ENCODE measurements at places on chromosomes 2 and 18. TPM values are rescaled to one million over a fixed set of nuclear protein-coding genes. Genes with fewer than 3 reads are reported as not detected.

Gene ANKRD30B
- total RNA-seq: 0.20 TPM

Gene BOLL
- 0.10 TPM for total RNA-seq

GRCh38 chr18:59340312-59340711, 18.8 kb downstream of the LMAN1 start:
- no peak for DNase-seq

DNA sequence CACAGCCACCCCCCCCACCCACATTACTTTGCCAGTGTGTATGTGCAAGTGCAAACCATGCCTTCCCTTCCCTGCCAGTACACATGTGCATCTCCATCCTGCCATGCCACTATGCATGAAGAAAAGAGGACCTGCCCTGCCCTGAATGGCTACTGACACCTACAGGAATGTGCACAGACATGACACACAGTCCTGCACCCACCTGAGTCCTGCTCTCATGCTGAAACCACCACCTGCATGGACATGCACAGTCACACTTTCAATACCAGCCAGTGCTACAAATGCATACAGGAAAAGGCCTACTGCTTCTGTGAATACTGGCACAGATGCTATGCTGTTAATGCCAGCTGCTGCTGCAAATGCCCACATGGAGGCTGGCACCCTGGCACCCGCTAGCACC, 334.4 kb upstream of the DLGAP1 start:
- no peak for DNase-seq

Gene TMEM247
- not detected for total RNA-seq

Gene CNDP1
- 0.10 TPM for total RNA-seq

Gene FAM110C
- 3.6 TPM for total RNA-seq

Gene VWA3B
- not detected for total RNA-seq

- no peak for DNase-seq
Measured at GRCh38 chr18:41989508-41989907, 34.5 kb downstream of the PIK3C3 start.

GRCh38 chr2:192148620-192149321, 46.0 kb downstream of the TMEFF2 start:
- peak; percentile 25 for DNase-seq

DNA sequence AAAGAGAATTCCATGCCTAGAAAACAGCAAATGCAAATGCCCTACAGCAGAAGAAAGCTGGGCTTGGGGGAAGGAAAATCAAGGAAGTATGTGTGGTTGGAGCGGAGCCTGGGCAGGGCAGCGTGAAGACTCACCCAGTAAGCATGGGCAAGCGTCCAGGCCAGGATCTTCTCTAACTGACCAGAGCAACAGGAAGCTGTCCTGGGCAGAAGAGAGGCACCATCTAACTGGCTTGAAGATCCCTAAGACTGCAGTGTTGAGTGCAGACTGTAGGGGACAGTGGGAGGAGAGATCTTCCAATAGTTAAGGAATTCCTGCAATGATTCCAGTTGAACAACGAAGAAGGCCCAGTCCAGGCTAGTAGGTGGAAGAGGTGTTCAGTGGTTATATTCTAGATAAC, 57.9 kb downstream of the NXPH2 start:
- DNase-seq: no peak

GRCh38 chr2:229728370-229728769, 14.0 kb upstream of the DNER start:
- DNase-seq: no peak

DNA sequence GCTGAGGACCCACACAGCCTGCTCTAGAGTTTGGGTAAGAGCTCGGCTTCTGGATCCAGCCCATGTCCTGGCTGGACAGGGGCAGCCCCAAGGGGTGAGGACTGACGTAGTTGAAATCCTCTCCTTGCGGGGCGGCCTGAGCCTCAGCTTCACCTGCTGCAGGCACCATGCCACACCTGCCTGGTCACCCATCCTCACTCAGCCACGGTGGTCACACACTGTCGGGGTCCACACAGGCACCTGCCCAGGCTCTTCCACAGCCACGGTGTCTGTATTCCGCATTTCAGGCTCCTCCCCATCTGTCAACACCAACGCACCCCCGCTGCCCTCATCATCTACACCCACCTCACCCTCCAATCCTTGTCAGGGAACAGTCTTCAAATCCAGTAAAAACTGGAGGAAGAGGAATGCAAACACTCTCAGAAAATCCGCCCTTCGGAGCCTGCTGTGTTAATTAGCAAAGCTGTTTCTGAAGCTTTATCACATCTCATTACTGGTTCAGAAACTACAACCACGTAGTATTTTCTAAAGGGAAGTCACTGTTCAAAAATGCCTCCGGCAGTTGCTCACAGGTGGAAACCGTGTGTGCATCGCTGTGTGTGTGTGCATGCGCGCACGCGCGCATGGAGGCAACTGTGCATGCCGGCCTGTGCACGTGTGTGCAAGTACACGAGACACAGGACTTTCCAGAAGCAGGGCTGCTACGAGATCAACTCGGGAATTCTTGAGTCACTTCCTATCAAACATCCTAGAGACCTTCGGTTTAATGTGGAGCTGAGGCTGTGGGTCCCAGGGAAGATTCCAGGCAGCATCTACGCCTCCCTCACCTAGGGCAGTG, 38.2 kb downstream of the SLC66A2 start:
- no peak for DNase-seq

Gene REG1B
- not detected for total RNA-seq

- DNase-seq: no peak
Measured at GRCh38 chr2:218419630-218420216, 800 bp downstream of the VIL1 start.

- no peak for DNase-seq
Measured at GRCh38 chr18:53941601-53942338, 282.7 kb downstream of the MBD2 start.

Gene SERPINB3
- 49.5 TPM for total RNA-seq

- DNase-seq: no peak
Measured at GRCh38 chr2:191645434-191646162, 32.3 kb upstream of the NABP1 start.

Gene NT5C1B
- not detected for total RNA-seq

GRCh38 chr2:63364866-63365265, 223.4 kb downstream of the WDPCP start:
- no peak for DNase-seq

DNA sequence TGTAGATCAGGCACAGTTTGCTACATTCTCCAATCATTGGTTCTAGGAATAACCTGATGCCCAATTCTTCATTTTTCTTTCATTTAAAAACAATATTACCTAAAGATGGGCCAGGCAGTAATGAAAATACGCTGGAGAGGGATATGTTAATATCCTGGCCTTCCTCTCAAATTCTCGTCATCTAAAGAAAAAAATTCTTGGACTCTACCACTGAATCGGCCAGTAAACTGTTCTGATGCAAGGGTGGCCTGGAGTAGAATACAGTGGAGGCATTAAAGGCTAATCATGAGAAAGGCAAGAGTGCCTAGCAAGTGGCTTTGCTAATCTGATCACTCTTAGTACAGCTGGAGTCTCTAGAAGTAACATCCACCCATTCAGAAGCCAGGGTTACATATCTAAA, 157.7 kb downstream of the ANTXR1 start:
- DNase-seq: no peak

Gene AFTPH
- total RNA-seq: 55.1 TPM

GRCh38 chr2:124762388-124762787, 737.3 kb downstream of the CNTNAP5 start:
- DNase-seq: no peak

Gene SLC16A14
- total RNA-seq: 8.2 TPM

DNA sequence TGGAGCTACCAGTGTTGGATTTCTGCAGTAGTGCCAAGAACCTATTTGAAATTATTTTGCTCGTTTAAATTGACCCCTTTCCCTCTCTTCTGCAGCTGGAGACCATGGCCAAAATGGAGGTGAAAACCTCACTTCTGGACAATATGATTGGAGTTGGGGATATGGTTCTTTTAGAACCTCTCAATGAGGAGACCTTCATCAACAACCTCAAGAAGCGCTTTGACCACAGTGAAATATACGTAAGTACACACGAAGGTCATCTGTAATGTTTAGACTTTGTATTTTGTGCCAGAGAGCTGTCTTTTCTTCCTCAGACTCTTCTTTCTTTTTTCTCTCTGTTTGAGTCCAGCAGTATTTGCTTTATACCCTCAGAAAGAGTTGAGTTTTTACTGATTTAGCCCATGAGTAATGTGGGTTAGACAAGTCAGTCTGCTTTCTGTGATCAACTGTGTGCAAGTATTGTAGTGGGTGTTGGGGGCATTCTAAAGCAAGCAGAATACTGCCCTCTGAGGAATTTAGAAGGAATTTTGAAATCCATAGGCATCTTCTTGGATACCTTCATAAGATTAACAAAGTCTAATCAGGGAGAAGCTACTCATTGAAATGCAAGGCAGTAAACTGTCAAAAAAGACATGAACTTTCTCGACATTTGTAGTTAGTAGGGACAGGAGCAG, 31.7 kb downstream of the MYO1B start:
- no peak for DNase-seq

Gene LCT
- total RNA-seq: under 0.01 TPM

DNA sequence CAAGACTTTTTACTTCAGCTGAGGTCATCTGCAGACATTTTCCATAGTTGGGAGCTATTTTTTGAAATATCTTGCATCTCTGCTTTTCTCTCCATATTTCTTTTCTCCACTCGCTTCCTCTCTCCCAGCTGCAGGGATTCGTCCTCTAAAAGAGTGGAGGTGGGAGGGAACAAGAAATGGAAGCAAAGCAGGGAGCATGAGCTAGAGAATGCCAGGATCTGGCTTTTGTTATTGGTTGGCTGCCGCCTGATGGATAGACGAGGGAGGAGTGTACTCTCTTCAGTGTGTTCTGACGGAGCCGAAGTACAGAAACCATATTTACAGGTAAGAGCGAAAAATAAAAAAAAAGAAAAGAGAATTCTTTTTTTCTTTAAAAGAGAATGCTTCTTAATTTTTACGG, at the start of gene CSRNP3:
Gene CSRNP3 (plus strand): TSS at position 282 of the 400 bp plus-strand sequence. CDS start 125,368 bp downstream, outside the sequence.
- peak; percentile 89 for DNase-seq

DNA sequence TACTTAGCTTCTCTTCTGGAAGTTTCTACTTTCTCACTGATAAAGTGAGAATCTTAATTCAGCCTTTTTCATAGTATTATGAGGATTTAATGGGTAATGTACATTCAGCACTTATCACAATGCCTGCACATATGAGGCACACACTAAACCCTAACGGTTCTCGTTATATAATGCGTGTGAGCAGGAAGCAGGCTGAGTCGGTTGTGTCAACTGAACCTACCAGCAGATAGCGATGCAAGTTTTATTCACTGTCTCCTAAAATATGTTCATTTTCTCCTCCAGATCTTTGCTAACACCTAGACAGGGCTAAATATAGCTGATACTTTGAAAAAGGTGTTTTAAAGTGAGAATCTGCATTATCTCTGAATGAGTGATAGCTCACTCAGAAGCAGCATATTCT, 201.6 kb downstream of the ALPK2 start:
- DNase-seq: no peak

DNA sequence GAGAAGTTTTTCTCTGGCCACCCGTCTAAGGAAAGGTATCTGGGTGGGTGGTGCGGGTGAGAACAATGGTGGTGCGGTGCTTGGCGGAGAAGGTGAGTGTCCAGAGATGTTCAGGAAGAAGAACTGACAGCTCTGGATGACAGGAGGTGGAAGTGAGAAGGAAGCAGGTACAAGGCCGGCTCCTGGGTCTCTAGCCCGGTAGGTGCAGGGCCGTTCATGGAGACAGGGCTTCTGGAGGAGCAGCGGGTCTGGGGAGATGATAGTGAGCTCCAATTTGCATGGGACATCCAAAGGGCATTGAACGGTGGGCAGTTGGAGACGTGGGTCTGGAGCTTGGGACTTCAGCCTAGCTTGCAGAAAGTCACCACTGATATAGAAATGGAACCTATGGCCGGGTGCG, 979 bp upstream of the FAHD2B start:
- DNase-seq: no peak

- DNase-seq: no peak
Measured at GRCh38 chr2:96103187-96103601, 13.2 kb downstream of the ADRA2B start.

Gene MC2R
- total RNA-seq: not detected

GRCh38 chr2:241399941-241400922, 44.1 kb downstream of the FARP2 start:
- DNase-seq: no peak

- DNase-seq: peak; percentile 27
Measured at GRCh38 chr2:152038441-152038958, 60.3 kb downstream of the CACNB4 start.

- no peak for DNase-seq
Measured at GRCh38 chr2:12110074-12110473, 363.6 kb downstream of the LPIN1 start.

DNA sequence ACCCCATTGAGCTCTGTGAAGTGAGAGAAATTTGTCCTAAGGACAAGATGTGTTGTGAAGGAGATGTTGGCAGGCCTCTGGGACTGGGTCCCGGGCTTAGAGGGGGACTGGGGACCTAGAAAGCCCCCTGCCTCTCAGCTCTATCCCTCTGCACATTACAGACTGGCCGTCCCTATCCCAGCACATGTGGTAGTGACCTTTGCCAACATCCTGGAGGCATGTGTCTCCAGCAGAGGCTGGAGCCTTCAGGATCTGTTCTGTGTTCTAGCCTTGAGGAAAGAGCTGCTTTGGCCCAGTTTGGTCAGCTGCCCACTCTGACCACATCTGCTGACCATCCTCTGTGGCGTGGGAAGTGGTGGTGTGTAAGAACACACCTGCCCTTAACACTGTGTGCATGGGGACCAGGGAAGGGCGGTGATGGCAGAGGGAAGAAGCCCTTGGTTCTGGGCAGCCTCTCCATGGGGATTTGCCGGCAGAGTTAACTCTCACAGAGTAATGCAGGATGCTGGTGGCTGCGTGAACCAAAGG, 33.4 kb downstream of the NCK2 start:
- DNase-seq: no peak

Data from skin of body (tissue), 3 donors.